ENCODE measurements at places on chromosomes 2 and 18.

DNA sequence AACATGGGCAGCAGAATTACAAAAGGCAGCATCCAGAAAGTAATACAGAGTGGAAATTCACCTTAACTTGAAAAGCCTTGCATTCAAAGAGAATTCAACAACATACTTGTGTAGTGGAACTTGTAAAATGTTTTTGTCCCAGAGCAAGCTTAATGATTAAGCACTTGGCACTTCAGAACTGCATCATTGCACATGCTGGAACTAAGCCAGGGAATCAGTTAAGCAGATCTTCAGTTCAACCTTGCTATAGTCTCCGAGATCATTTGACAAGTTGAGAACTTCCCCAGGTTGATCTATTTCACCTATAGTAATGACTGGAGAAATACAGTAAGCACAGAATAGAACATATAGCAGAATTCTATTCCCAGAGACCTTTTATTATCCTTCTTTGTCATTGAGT lies 1337.2 kb upstream of the NXPH2 start:
- DNase-seq, result no peak

GRCh38 chr18:58057291-58057965 lies 13.4 kb downstream of the NEDD4L start:
- no peak for DNase-seq

- no peak for DNase-seq
Measured at GRCh38 chr2:27681841-27682240, 18.2 kb downstream of the SLC4A1AP start.

- DNase-seq, result no peak
Measured at GRCh38 chr2:65671670-65672242, 239.4 kb upstream of the SPRED2 start.

GRCh38 chr2:233565685-233566140 lies 869 bp downstream of the USP40 start:
- no peak for DNase-seq

- DNase-seq, result no peak
Measured at GRCh38 chr2:15970701-15971100, 30.4 kb downstream of the MYCN start.

DNA sequence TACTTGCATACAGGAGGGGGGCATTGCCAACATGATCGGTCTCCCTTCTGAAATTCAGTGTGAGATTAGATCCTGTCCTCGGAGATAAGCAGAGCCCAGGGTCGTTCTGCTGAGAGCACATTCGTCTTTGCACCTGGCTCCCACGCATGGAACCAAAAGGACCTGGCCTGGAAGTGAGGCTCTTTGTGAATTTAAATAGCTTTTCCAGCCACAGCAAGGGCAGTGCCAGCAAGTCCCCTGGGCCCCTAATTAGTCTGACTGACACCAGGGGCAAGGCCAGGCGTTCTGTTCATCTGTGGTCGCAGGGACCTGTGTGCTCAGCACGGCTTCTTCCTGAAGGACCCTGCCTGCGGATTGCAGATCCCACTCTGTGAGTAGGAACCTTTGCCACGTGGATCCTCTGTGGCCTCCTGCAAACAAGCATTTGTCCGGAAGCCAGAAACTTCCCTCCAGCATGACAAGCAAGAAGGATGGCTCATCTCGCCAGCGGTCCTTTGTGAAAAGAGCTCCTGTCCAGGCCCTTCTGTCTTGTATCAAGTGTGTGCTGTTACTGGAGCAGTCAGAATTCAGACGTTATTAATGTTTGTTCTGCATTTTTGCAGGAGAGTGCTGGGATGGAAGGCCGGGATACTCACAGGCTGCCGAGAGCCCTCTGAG lies 128.7 kb downstream of the TPO start:
- no peak for DNase-seq

DNA sequence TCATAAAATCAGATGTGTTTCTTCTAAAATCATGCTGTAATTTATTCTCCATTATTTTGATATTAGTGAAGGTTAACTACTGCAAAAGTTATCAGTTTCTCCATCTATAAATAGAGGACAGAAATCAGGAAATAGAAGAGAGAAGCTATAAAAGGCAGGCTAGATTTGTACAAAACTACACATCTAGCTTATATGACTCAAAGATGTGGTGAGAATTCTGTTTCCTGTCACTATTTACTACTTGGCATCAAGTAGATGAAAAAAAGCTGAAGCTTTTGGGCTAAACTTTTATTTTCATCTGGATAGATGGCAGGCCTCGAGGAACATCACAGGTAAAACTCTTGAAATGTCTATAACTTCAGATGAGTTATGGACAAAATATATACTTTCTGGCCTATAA lies 49.8 kb upstream of the NAB1 start:
- DNase-seq, result no peak

DNA sequence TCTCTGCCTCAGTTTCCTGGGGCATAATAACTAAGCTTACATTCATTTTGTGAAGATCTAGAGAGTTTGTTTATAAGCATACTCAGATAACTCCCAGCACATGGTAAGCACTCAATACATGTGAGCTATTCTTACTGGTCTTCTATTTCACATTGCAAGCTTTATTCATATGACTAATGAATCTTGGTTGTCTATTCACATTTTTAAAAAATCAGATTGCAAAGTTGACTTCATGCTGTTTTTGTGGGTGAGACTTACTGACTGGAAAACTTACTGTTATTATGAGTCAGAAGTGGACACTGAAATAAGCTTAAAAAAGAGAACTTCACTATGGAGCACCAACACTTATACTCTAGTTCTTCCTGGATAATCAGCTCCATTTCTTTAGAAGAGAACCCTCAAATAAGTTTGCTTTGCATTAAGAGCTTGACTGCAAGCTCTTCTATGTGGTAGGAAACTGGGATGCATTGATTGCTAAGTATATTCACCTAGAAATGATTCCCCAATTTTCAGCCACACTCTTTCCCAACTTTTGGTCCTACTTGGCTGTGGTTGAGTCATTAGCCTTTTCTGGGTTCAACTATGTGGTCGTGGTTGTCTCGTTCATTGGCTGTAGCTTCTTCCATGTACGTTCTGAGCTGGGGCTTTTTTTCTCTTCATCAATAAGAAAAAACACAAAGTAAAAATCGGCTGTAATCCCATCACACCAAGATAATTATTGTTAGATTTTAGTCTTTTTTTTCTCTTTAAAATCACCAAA lies 29.5 kb upstream of the RBMS1 start:
- DNase-seq, result no peak

GRCh38 chr2:137802038-137802437 lies 162.2 kb upstream of the HNMT start:
- DNase-seq, result no peak

- no peak for DNase-seq
Measured at GRCh38 chr2:7020468-7020867, 103.3 kb downstream of the RNF144A start.

- no peak for DNase-seq
Measured at GRCh38 chr18:75065251-75066000, 143.5 kb downstream of the PTGR3 start.

DNA sequence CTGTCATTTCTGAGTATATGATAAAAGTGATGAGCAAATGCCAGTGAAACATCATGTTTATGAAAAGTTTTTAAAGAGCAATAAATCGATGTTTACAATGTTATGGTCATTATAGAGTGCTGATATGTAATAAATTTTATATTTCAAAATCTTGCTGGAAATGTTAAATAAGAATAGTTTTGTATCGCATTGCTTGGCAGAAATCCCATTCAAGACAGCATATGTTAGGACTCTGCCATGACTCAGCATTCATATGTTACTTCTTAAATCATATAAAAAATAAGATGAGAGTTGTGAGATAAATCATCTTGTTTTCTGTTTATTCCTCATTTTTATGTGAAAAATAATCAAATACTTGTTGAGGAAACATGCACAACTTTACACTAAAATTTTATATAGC lies 949.9 kb upstream of the NRXN1 start:
- DNase-seq, result no peak
